Activated CD4-positive, CD25-positive, alpha-beta regulatory T cell treated with anti-CD3 and anti-CD28 coated beads, Interleukin-2, amount 50 U/mL, for 72 hours (primary cell): ENCODE measurements at places on chromosomes 3 and 15.

GRCh38 chr3:129398803-129399144 is 29.7 kb downstream of the EFCAB12 start:
- peak; percentile 34 for DNase-seq

- no peak for DNase-seq
Observed at GRCh38 chr15:40451527-40452158, 10.9 kb downstream of the BAHD1 start.

DNA sequence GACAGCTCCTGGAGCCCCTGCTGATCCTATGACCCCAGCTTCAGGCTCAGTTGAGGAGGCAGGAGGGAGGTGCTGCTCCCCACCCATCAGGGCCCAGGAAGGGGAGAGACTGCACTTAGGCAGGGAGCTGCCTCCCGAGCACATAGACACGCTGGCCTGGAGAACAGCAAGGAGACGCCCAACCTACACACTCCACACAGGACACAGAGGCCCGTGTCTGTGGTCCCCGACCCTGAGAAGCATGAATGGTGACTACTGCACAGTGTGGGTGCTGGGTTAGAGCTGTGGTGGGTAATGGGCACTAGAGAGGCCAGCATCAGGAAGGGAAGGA is 1.1 kb upstream of the HHATL start:
- peak; percentile 20 for DNase-seq

- DNase-seq, result peak; percentile 88
Observed at GRCh38 chr15:40857601-40858341, 13.9 kb downstream of the SPINT1 start.

- no peak for DNase-seq
Observed at GRCh38 chr3:8775181-8775580, 5.8 kb upstream of the OXTR start.

DNA sequence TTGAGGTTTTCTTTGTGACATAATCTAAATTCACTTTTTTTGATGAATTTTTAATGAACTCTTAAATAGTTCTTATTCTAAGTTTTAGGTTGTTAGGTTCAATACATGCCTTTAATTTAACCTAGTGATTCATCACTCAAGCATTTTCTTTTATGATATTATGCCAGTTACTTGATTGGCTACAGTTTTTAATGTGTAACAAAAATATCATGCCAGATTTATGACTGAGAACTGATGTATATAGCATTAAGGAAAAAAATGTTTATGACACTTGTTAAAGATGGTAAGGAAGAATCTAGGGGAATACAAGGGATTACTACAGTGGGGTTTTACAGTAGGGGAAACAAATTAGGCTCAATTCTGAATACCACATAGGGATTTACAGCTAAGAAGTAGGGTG is 103.1 kb downstream of the VGLL3 start:
- DNase-seq, result no peak

DNA sequence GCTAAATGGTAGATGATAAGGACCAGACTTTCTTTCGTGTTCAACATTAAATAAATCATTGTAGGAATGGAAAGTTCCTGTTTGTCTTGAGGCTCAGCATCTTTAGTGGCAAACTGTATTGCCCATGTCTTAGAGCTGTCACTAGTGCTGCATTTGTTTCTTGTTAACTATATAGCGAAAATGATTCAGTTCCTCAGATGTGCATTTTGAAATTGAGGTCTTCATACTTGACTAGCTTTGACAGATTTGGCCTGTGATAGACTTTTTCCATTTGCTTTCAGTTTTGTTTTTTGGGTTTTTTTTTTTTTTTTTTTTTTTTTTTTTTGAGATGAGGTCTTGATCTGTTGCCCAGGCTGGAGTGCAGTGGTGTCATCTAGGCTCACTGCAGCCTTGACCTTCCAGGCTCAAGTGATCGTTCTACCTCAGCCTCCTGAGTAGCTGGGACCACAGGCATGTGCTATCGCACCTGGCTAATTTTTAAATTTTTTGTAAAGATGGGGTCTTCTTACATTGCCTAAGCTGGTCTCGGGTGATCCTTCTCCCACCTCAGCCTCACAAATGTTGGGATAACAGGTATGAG is 9.5 kb upstream of the RPLP1 start:
- no peak for DNase-seq

GRCh38 chr3:72447059-72447946 is 400.9 kb downstream of the SHQ1 start:
- peak; percentile 97 for DNase-seq

DNA sequence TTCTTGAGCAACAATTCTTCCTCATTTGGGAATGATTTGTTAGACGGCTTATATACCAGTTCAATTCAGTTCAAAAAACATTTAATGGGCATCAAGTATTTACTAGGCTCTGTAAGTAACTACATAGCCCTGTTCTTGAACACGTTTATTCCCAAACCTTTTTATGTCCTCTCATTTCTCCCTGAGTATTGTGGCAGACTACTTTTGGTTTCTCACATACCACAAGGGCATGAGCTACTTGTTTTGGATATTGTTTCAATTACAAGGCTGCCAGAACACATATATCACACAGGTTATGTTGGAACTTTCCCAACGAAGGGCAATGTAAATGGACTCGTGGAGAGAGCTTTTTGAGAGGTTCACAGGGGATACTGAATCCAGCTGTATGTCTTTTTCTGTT is 363.8 kb upstream of the NAALADL2 start:
- no peak for DNase-seq

DNA sequence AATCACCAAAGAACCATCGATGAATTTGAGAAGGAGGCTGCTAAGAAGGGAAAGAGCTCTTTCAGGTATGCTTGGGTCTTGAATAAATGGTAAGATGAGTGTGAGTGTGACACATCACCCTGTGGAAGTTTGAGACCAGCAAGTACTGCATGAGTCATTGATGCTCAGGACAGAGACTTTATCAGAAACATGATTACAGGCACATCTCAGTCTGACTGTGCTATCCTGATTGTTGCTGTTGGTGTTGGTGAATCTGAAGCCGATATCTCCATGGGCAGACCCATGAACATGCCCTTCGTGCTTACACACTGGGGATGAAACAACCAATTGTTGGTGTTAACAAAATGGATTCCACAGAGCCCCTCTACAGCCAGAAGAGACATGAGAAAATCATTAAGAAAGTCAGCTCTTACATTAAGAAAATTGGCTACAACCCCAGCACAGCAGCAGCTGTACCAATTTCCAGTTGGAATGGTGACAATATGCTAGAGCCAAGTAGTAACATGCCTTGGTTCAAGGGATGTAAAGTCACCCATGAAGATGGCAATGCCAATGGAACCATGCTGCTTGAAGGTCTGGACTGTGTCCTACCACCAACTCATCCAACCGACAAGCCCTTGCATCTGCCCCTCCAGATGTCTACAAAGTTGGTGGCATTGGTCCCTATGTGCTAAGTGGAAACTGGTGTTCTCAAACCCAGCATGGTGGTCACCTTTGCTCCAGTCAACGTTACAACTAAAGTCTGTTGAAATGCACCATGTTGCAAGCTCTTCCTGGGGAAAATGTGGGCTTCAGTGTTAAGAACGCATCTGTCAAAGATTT is 20.5 kb downstream of the TM4SF4 start:
- DNase-seq, result no peak

DNA sequence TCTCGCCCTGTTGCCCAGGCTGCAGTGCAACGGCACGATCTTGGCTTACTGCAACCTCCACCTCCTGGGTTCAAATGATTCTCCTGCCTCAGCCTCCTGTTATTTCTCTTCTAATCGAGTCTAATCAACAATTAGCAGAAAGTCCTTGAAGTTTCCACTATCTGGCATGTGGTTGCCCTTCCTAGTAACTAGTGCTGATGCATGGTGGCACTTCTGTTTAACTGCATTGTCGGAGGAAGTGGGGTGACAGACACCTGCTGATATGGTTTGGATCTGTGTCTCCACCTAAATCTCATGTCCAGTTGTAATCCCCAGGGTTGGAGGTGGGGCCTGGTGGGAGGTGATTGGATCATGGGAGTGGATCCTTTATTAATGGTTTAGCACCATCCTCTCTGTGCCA is 9.2 kb downstream of the CRTAP start:
- no peak for DNase-seq

- DNase-seq, result no peak
Observed at GRCh38 chr15:98684436-98684835, 36.1 kb downstream of the IGF1R start.

- DNase-seq, result no peak
Observed at GRCh38 chr15:48862705-48863104, 15.2 kb upstream of the EID1 start.

DNA sequence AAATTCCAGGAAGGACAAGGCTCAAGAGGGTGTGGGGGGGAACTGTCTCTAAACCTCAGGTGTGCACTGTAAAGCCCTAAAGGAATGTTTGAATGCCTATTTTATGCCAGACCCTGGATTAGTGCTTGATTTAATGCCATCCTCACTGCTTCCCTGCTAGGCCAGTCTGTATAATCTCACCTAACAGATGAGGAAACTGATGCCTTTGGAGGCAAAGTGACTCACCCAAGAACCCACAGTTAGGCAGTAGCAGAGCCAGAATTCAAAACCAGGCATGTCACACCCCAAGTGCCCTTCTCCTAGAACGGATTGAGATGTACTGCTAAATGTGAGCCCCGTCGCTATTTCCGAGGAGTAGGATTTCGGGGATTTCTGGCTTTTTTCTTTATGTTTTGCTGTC is 7.8 kb downstream of the CAMK1 start:
- DNase-seq, result no peak

DNA sequence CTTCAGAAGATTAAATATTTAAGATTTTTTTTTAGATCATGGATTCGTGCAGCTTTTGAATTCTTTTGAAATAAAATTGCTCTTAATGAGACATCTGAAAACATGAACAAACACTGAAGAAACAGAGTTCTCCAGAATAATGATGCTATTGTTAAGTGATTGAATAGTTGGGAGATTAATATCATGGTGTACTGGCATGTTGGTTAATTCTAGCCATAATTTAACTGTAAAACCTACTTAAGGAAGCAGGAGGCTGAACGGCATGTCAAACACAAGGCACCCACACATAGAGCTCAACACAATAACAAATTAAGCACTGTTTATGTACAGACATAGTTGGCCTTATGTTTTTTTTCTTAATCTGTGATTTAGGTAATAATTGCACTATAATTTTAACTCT is 185.6 kb downstream of the RBMS3 start:
- no peak for DNase-seq
